ENCODE measurements at places on chromosomes 7 and 10. TPM values are rescaled to one million over a fixed set of nuclear protein-coding genes. Genes with fewer than 3 reads are reported as not detected.

Gene FKBP6
- polyA plus RNA-seq, result not detected

Gene EGFR
- polyA plus RNA-seq, result 22.6 TPM

Gene INMT
- 16.3 TPM for polyA plus RNA-seq

Gene TRIM50
- 0.14 TPM for polyA plus RNA-seq

Gene PTPRN2
- polyA plus RNA-seq, result 1.2 TPM

Gene CUL2
- polyA plus RNA-seq, result 11.0 TPM

Gene CYP2C19
- 72.2 TPM for polyA plus RNA-seq

Gene ST7
- polyA plus RNA-seq, result 13.5 TPM

Gene SLC13A4
- polyA plus RNA-seq, result 0.06 TPM

Gene AZGP1
- 2,721 TPM for polyA plus RNA-seq

Gene NEUROD6
- polyA plus RNA-seq, result not detected

Gene CCDC7
- polyA plus RNA-seq, result 3.0 TPM

Gene MEIG1
- polyA plus RNA-seq, result not detected

Gene NPY
- not detected for polyA plus RNA-seq

Gene MDH2
- 241 TPM for polyA plus RNA-seq

Gene CARD11
- 0.42 TPM for polyA plus RNA-seq

Data from liver (tissue), 10 donors.